ENCODE measurements at places on chromosomes 7 and 10. TPM values are rescaled to one million over a fixed set of nuclear protein-coding genes. Genes with fewer than 3 reads are reported as not detected.

- no peak overlapping the region for H3K4me3 ChIP-seq
- H3K27me3 ChIP-seq = peaks cover 20% of the 10 kb centered on the region
- DNase-seq = no peak
- no peaks in the 10 kb centered on the region for H3K36me3 ChIP-seq
- no peaks in the 10 kb centered on the region for H3K4me1 ChIP-seq
Observed at GRCh38 chr10:91024541-91024940, 103.7 kb upstream of the ANKRD1 start.

SMIM30 gene
- 36.8 TPM for total RNA-seq

- peaks cover 52% of the 10 kb centered on the region for H3K27me3 ChIP-seq
- no peak within 1 kb of the TSS for H3K4me3 ChIP-seq
- H3K36me3 ChIP-seq = peaks cover 3% of the 10 kb centered on the region
- no peak for DNase-seq
Observed at GRCh38 chr10:98030093-98030821, at the start of gene CRTAC1. CRTAC1 (minus strand) TSS chr10:98030621; CDS start chr10:98030472, 149 bp downstream.

GRCh38 chr7:47704936-47705335 lies 123.0 kb upstream of the TNS3 start:
- H3K36me3 ChIP-seq = no peaks in the 10 kb centered on the region
- H3K4me3 ChIP-seq = no peak overlapping the region
- DNase-seq = no peak
- H3K4me1 ChIP-seq = no peaks in the 10 kb centered on the region
- H3K27me3 ChIP-seq = no peaks in the 10 kb centered on the region

GRCh38 chr7:2478800-2479199 lies 2.6 kb upstream of the GRIFIN start:
- no peak overlapping the region for H3K4me3 ChIP-seq
- peaks cover 5% of the 10 kb centered on the region for H3K27me3 ChIP-seq
- DNase-seq = no peak

MRC1 gene
- not detected for total RNA-seq

- peak within 1 kb of the TSS; percentile 93 for H3K4me3 ChIP-seq
- H3K27ac ChIP-seq = peak within 1 kb of the TSS; percentile 96
- H3K27me3 ChIP-seq = peaks cover 7% of the 10 kb centered on the region
- peaks cover 42% of the 10 kb centered on the region for H3K36me3 ChIP-seq
Observed at GRCh38 chr10:45000752-45001380, at the start of gene ZNF22. ZNF22 (plus strand) TSS chr10:45000923; CDS start chr10:45003369, 2,446 bp downstream.

DNA sequence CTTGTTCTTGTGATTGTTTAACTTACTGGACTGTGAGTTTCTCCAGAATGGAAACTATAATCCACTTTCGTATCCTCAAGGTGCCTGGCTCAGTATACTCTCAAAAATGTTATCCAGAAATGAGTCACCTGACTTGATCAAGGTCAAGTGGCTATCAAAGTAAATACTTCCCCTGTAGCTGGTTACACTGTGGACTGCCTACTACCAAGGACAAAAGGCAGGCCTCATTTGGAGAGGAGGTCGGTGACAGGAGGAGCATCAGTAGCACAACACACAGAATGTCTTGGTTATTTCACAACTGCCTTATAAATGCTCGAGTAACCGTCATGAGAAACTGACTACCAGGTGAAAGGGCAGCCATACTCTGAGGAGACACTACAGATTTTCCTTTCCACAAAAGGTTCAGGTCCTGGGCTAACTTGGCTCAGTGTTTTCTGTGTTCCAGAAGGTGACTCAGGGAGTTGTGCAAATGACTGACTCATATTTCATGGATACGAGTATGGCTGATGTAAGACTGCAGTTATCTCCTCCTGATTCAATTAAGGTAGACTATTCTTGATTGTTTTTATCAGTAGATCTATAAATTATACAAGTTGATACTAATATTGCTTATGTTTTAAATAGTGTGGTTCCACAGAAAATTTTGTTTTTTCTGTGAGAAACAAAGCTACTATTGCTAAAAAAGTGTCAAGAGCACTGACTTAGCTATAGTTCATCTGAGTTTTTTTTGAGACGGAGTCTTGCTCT lies 4.2 kb upstream of the CCNY start:
- peaks cover 67% of the 10 kb centered on the region for H3K4me1 ChIP-seq
- H3K4me3 ChIP-seq = no peak overlapping the region
- no peaks in the 10 kb centered on the region for H3K27me3 ChIP-seq
- H3K36me3 ChIP-seq = peaks cover 18% of the 10 kb centered on the region
- H3K27ac ChIP-seq = no peak overlapping the region
- no peak for DNase-seq

- no peak for DNase-seq
- peaks cover 6% of the 10 kb centered on the region for H3K4me1 ChIP-seq
- H3K4me3 ChIP-seq = no peak overlapping the region
- no peaks in the 10 kb centered on the region for H3K27me3 ChIP-seq
- no peak overlapping the region for H3K27ac ChIP-seq
Observed at GRCh38 chr7:110775046-110775445, 315.9 kb upstream of the LRRN3 start.

GRCh38 chr10:13969792-13970140 lies 361.0 kb downstream of the FRMD4A start:
- H3K4me3 ChIP-seq = no peak overlapping the region
- H3K4me1 ChIP-seq = no peaks in the 10 kb centered on the region
- H3K36me3 ChIP-seq = no peaks in the 10 kb centered on the region
- peaks cover 8% of the 10 kb centered on the region for H3K27me3 ChIP-seq

CLCN1 gene
- total RNA-seq = not detected

Measured in activated T-helper 1 cell treated with anti-CD3 and anti-CD28 coated beads, Interleukin-12 subunit alpha, Interleukin-12 subunit beta, Interleukin-2, Interleukin-4 antibody, amounts not matched to agents 30 ng/mL and 10 ng/mL and 1 ng/mL, durations not matched to agents 14 hours and 24 hours and 36 hours (primary cell).